NCI-H1092 treated with DMSO at 0.1 percent for 48 hours (cell line): ENCODE measurements at places on chromosomes 6 and 20.

DNA sequence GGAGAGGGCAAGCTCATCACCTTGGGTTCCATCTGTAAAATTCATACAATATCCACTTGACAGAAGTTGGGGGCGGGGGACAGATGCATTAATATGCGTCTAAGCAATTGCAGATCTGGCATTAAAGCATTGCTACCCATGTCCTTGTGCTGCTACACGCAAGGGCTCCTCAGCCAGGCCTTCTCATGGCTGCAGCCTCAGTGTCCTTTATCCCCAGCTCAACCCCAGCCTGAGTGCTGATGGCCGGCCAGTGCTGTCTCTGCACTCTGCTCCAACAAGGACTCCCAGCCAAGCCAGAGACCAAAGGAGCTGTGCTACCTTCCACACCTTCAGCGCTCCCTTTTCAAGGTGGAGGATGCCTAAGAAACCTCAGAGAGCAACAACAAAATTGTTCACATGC, 188.5 kb upstream of the STXBP5 start:
- no peak for DNase-seq

GRCh38 chr20:59949911-59950310, 8.3 kb upstream of the CDH26 start:
- no peak for DNase-seq

DNA sequence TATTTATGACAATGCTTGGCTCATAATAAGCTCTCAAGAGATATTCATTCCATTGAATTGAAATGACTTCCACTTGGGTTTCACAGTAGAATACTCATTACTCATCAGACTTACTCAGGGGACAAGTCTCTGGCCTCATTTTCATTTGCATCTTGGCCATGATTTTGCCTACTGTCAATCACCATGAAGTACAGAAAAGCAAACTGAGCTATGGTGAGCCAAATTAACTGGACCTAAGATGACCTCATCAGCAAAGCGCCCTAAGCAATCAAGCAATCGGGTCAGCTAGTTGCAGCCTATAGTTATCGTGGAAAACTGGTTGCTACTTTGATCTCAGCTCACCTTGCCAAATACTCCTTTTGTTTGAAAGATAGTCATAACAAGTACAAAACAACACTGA, 494.7 kb upstream of the SLC35B3 start:
- DNase-seq: no peak

GRCh38 chr6:3663081-3663480, 88.4 kb downstream of the PXDC1 start:
- no peak for DNase-seq

- no peak for DNase-seq
Observed at GRCh38 chr6:170175644-170176135, 115.2 kb downstream of the DLL1 start.

DNA sequence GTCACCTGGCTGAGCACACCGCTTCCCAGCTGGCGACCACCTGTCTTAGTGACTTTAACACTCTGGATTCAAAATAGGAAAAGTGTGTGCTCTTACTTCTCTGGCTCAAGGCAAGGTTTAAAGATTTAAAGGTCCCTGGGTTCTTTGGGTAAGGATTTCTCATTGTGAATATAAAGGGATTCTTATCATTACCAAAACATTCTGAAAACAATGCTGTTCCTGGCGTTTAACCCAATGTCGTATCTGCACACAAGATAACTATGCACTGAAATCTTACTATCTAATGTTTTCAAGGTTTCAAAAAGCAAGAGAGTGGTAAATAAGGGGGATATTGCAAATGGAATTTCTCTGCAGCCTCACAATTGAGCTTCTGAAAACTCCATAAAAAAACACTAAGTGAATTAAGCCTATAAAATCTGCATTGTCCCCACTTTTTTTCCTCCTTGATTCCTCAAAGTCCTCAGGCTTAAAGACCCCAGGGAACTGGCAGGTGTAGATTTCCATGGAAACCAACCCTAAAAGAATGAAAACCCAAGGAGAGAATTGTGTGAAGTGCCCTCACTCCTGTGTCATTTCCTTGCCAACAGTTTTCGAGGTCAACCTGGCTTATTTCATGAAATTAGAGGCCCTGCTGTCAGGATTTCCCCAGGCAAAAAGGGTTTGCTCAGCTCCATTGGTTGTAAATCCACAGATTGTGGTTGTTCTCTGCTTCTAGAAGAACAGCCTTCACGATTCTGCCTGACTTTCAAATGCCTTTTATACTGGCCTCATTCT, 44.0 kb downstream of the BMP2 start:
- peak; percentile 2 for DNase-seq

- peak; percentile 6 for DNase-seq
Observed at GRCh38 chr6:97524811-97525210, 241.8 kb upstream of the MMS22L start.

- no peak for DNase-seq
Observed at GRCh38 chr6:145427232-145427631, 308.1 kb downstream of the EPM2A start.

DNA sequence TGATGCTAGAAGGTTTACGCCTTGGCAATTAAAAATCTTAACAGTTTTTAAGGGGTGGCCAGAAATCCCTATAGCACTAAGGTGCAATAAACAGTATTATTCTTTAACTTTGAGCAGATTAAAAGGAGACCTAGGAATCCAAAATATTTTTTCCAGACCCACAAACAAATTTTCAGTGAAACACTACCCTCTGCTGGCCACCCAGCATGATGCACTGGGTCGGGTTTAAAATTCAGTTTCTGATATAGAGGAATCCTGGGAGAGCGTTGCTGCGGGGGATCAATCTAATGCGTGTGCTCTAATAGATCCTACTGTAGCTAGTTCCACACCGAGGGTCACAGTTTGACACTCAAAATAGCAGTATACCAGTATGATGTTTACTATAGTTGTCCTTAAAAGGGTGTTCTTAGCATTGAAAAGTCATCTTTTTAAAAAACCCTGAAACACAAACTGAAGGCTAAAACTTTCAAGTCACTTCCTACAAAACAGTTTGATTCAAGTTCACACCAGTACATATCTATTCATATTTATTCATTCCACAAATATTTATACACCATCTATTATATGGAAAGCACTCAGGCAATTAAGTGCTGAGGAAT, 10.2 kb downstream of the UBE3D start:
- DNase-seq: peak; percentile 48

- no peak for DNase-seq
Observed at GRCh38 chr20:58749979-58750378, 57.4 kb downstream of the NPEPL1 start.

DNA sequence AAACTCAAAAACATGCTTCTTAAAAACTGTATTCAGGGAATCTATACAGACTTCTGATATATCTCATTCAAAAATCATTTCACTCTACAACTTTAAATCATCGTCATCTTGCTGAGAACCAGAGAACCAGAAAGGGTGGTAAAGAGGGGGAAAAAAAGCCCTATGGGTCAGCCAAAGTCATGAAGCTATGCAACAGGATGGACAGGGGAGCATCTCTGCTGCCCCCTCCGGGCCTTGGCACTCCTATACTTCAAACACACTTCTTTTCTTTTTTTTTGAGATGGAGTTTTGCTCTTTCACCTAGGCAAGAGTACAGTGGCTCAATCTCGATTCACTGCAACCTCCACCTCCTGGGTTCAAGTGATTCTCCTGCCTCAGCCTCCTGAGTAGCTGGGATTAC, 73.5 kb upstream of the NFATC2 start:
- DNase-seq: no peak

DNA sequence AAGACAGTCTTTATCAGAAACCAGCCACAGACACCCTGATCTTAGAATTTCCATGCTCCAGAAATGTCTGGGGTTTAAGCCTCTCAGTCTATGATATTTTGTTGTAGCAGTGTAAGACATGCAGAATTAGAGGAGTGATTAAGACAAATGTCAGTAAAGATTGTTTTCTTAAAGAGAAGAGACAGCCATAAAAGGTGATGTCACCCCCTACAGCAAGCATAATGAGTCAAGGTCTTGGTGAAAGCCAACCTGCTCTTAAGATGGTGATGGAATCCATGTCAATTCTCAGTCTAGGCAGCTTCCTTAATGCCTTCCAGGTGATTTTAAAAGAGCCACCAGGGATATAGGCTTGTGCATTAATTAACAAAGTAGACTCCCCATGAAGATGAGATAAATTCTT, 849.9 kb upstream of the EPHA7 start:
- no peak for DNase-seq

- DNase-seq: no peak
Observed at GRCh38 chr6:5152460-5152859, 67.3 kb downstream of the PPP1R3G start.

DNA sequence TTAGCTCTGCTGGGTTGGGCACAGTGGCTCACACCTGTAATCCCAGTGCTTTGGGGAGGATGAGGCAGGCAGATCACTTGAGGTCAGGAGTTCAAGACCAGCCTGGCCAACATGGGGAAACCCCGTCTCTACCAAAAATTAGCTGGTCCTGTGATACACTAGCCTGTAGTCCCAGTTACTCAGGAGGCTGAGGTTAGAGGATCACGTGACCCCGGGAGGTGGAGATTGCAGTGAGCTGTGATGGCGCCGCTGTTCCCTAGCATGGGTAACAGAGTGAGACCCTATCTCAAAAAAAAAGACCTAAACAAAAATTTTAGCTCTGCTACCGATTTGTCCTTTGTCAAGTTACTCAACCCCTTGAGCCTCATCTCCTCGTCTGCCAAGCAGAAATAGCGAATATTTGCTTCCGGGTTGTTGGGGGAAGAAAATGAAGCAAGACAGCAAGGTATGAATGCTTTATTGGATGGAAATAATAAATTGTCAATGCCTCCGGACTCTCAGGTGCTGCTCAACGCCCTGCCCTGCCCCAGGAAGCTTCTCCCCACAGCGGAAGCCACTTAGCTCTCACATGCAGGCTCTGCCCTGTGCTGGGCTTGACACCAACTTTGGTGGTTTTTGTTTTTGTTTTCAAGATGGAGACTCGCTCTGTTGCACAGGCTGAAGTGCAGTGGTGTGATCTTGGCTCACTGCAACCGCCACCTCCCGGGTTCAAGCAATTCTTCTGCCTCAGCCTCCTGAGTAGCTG, 24.9 kb upstream of the ITCH start:
- DNase-seq: no peak

- no peak for DNase-seq
Observed at GRCh38 chr6:16663901-16664300, 97.4 kb downstream of the ATXN1 start.

DNA sequence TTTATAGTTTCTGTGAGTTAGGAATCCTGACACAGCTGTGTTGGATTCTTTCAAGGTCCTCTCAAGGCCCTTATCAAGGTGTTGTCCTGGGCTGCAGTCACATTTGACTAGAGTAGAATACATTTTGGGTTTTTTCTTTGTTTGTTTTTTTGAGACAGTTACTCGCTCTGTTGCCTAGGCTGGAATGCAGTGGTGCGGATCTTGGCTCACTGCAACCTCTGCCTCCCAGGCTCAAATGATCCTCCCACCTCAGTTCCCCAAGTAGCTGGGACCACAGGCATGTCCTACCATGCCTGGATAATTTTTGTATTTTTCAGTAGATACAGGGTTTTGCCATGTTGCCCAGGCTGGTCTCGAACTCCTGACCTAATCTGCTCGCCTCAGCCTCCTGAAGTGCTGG, 15.7 kb downstream of the NFYA start:
- no peak for DNase-seq

- no peak for DNase-seq
Observed at GRCh38 chr20:47782076-47782475, 3.2 kb downstream of the SULF2 start.

DNA sequence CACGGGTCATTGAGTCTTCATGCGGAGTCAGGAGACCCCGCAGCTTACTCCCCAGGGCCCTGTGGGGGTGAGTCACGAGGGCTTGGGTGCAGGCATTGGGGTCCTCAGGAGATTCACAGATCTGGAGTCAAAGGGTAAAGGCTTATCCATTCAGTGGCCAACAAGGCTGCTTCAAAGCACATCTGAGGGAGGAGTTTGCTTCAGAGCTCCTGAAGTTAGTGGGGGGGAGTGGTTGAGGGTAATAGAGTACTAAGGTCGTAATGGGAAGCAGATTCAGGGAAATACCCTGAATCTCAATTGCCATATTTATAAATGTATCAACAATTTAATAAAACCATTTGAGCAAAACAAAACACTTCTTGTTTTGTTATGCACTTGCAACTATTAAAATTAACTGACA, 37.3 kb downstream of the SH3BGRL2 start:
- no peak for DNase-seq

DNA sequence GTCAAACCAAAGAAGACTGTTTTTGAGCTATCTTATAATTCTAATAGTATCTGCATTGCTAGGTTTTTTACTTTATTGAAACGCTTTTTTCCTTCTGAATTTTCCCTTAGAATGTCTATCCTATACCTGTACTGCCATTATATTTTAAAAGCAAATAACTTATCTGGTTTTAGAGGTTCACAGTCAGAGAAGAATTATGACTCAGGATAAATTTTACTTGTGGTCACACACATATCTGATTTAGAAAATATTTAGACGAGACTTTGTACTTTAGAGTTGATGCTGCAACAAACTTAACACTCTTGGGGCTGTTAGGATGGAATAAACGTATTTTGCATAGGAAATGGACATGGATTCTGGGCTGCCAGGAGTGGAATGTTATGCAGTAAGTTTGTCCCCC, 33.0 kb downstream of the LMBRD1 start:
- DNase-seq: no peak

DNA sequence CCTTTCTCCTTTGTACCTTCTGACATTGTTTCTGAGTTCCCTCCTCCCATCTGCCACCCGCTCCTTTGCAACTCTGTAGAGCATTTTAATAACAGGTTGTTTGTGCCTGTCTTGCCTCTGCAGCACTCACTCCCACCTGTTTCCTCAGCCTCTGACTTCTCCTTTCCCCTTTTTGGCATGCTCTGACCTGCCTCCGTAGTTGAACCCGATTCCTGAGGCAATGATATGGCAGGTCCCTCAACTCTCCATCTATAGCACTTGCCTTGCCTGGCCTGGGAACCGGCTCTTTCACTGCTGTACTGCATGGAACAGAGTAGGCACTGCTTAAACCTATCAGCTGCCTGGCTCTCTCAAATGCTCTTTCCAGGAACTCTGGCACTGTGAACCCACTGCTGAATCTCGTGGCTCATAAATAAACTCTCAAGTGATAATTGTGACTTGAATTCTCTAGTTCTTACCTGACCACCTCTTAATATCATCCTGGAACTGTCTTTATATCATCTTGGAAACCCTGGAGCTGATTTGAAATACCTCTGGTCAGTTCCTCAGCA, 50.3 kb downstream of the UTRN start:
- no peak for DNase-seq

DNA sequence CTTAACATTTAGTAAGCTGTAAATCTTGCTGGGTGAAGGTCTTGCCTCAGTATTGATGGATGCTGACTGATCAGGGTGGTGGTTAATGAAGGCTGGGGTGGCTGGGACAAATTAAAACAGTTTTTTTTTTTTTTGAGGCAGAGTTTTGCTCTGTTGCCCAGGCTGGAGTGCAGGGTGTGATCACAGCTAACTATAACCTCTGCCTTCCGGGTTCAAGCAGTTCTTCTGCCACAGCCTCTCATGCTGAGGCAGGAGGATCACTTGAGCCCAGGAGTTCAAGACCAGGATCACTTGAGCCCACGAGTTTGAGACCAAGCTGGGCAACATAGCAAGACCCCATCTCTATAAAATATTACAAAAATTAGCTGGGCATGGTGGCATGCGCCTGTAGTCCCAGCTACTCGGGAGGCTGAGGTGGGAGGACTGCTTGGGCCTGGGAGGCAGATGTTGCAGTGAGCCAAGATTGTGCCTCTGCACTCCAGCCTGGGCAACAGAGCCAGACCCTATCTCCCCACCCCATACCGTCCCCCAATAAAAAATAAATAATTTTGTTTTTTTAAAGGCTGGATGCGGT, 67.2 kb downstream of the NCOA3 start:
- no peak for DNase-seq
